ENCODE measurements at places on chromosomes 1 and 21. TPM values are rescaled to one million over a fixed set of nuclear protein-coding genes. Genes with fewer than 3 reads are reported as not detected.
A peak's percentile ranks its signal among the peaks of the same experiment; 100 is the strongest.

NGF gene
- 1.4 TPM for polyA plus RNA-seq

ALDH9A1 gene
- 90.9 TPM for polyA plus RNA-seq

ANKRD34A gene
- 7.3 TPM for polyA plus RNA-seq

DNA sequence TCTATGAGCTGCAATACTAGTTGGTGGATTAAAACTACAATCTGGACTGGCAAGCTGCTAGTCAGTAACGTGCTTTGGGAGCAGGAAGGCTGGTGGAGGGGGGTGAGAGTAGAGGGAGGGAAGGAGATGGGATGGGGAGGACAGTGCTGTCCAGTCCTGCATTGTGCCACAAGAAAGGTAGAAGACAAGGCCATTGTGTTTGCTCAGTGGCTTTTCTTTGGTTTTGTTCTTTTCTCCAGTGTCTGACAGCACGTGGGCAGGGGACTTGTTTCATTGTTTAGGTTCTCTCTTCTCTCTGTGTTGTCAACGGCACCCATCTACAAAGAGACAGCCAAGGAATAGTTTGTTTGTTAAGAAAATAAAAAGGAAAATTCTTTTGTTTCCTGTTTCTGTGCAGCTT is 362.8 kb upstream of the PLXNA2 start:
- DNase-seq, result no peak

DNA sequence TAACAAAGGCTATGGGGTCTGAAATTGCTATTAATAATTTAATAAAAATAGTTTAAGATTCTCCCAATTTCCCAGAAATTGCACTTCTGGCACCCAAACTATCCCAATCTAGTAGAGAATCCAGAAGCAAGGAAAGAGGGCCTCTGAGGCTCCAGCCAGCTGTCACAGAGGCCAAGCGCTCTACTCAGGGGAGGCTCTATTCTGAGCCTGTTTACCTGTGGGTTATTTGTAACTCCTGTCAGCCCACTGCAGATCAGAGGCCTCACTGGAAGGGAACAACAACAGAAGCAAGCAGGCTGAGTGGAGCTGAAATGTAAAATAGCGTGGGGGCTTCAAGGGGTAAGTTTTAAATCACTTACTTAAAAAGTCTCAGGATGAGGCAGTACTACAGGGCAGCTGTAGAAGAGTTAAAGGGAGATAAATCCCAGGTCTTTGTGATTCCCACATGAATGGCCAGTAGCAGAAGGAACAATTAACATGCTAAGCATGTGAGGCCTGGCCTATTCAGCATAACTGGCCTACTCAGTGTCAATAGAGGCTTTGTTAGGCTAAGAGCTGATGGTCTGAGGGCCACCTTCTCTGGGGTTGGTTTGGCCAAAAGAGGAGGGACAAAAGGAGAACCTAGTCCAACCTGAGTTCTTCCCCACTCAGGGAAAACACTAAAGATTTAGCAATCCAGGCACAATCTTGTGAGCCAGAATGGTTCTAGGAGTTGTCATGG is 12.8 kb downstream of the ZNF687 start:
- peak; percentile 58 for DNase-seq

GRCh38 chr1:198942466-198942865 is 303.6 kb downstream of the PTPRC start:
- no peak for DNase-seq

- no peak for DNase-seq
These were observed 34.4 kb upstream of the SLC30A1 start for GRCh38 chr1:211613108-211613947.

GRCh38 chr1:68142461-68142860 is 89.9 kb downstream of the WLS start:
- no peak for DNase-seq

DNA sequence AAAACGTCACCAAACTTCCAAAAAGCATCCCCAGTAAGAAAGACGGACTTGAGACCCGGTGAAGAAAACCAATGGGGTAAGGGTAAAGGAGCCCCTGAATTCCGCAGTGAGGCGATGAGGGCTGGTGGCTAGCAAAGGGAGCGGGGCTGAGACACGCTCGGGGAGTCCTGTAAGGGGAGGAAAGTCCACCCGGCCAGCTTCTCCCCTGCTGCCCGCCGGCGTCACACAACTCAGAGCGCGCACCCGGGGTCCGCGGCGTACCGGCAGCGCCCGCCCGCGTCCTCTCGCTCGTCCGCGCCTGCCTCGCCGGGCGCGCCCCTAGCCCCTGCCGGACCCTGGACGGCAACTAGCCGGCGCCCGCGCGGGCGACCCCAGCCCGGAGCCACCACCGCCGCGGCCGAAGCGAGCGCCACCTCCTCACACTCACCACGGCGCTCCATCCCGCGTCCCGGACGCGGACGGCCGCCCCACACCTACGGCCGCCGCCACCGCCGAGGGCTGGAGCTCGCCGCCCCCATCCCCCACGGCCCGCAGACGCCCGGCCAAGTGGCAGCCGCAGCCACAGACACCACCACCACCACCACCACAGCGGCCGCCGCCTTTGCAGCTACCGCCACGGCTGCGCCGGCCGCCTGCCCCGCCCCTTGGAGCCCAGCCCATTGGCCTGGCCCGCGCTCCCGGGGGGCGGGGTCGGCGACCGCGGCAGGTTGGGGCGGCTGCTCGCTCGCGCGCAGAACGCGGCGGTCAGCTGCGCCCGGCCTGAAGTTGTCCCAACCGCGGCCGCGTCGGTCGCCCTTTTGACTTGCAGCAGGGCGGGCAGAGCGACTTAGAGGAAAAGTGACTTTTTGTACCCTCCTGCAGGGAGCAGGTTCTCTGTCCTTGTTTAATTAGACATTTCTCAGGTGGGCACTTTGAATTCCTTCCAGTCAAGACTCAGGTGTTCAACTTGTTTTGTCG is 10.0 kb upstream of the ARHGAP29 start:
- no peak for DNase-seq

DNA sequence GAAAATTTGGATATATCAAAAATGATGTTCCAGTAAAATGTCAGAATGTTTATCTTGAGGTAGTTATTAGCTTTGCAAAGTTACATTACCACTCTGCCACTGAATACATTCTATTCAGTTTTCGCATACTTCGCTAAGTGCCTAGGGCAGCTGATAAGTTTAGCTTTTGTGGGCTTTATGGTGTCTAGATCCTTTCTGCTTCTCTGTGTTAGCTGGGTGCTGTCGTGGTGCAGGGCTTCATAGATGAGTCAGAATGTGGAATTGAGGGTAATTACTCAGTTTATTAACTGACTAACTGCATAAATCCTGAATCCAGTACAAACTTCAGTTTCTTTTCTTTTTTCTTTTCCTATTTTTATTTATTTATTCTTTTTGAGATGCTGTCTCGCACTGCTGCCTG is 21.5 kb downstream of the NCAM2 start:
- DNase-seq, result no peak

DNA sequence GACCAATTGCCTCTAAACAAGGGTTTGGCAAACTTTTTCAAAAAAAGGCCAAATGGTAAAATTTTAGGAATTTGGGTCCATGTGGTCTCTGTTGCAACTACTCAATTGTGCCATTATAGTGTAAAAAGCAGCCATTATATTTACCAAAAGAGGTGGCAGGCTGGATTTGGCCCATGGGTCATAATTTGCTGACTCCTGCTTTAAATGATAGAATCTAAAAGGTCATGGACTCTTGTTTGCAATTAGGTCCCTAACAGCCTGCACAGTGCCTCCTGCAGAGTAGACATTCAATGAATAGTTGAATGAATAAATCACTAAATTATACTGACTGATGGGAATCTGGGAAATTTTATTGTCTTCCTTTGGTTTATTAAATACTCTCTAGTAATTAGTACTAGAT is 6.2 kb downstream of the BECN2 start:
- no peak for DNase-seq

DNA sequence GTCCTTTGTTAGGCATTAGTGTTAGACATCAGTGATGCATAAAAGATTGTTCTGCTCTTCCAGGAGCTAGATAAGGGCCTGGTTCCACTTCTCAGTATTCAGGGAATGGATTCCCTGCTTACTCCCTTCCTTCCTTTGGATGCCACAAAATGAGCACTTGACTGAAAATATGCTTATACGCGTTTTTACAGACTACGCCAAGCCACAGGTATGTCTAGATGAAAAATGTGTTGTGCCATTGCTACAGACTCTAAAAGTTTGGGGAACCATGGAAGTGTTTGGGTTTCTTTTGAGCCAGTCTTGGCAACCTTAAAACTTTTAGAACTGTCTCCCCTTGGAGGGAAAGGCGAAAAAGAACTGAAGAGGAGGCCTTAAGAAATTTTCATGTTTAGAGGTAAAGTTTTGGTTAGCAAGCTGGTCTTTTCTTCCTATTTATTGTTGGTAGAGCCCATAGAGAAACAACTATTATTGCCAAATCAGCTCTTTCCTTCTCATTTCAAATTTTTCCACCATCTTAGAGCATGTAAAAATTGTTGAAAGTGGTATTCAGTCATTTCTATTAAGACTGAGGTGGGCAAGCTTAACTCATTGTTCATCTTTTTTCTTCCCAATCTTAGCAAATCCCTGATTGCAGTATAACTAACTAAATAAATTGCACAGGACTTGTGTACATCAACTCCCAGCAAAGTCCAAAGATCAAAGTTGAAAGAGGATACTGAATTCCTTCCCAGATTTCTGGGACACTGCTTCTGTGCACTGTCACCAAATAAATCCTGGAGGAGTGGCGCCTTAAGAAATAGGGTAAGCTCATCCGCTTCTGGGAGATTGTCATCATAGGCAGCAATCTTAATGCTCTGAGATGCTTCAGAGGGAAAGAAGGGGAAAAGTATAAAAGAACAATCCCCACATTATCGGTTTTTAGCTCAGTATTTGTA is 18.9 kb downstream of the FGGY start:
- no peak for DNase-seq

DNA sequence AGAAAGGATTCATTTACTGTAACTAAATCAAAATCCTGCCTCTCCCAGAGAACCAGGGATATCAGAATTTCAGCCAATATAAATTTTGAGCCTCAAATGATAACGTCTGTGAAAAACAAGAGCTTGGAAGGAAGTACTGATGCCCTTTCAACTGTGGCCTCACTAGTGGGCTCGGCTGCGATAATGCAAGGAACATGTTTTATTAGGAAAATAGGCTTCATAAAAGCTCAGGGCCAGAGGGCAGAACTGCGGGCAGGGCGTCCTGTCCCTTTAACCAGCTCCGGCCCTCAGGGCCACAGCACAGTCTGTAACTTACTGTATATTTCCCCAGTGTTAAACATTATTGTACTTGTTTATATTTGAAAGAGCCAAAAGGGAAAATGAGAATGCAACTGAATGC is 122.0 kb downstream of the PEX14 start:
- DNase-seq, result no peak

MPZL1 gene
- polyA plus RNA-seq, result 39.6 TPM

GRCh38 chr1:145901312-145902021 is 8.4 kb downstream of the ITGA10 start:
- no peak for DNase-seq

DNA sequence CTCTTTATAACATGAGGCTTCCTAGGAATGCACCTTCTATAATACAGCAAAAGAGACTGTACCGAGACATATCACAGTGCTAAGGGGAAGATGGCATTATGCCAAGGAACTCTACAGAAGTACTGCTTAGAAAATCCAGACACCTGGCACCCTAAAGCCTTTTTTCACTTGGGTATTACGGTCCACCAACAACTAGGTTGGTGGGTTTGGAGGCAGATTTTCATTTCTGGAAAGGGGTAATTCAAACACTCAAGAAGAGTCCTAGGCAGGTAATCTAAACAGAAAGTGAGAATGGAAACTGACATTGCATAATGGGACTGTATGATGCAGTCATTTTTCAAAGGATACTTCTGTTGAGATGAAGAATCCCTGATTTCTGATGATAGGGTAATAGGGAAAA is 19.6 kb downstream of the SCMH1 start:
- DNase-seq, result peak; percentile 21

DNA sequence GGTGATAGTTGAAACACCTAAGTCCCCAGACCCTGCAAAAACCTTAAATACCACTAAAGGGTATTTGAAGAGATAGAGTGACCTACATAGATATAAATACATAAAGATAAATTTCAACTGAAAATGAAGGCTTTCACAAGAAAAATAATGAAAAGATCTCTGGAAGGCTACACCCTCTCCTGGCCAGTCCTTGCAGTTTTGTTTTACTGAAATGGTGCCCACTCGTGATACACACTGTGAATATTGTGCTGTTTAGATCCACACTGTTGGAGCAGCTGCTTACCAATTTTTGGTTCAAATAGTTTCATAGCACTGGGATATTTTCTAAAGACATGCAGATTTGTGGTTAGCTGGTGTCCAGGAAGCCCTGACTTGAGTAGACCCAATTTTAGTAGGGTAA is 31.5 kb upstream of the RNF187 start:
- DNase-seq, result no peak

Measured in brain (organoid and tissue), 16 donors.